Adrenal gland (tissue), 19 donors: ENCODE measurements at places on chromosomes 4 and X.

GRCh38 chr4:140743194-140743931, 12.8 kb downstream of the TBC1D9 start:
- DNase-seq: no peak

DNA sequence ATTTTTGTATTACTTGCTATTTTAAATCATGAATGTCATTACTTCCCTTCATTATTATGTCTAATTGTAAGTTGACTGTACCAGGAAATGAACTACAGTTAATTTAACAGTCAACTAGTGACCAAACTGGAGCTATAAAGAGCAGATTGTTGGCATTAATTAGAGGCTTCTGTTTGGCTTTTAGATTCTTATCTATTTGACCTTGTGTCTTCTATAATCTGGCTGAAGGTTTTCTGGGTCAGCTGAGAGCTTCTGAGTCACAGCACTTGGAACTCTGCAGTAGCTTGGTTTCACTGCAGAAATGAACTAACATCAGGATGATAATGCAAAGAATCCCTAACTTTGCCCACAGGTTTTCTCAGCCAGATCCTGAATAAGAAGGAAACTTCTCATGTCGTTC, 169.2 kb upstream of the LEF1 start:
- peak; percentile 65 for DNase-seq

DNA sequence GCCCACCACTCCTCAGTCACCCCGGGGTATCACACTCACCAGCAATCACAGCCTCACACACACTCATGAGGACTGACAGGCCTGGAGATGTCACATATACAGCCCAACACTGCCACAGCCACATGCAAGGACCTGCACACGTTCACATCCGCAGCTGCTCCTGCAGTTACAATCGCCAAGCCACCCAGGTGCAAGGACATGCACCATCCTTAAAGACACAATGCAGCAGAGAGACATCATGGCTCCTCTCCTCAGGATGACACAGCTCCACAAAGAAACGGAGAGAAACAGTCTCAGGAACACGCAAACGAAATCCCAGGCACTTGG, 1.1 kb downstream of the PCSK1N start:
- DNase-seq: no peak

DNA sequence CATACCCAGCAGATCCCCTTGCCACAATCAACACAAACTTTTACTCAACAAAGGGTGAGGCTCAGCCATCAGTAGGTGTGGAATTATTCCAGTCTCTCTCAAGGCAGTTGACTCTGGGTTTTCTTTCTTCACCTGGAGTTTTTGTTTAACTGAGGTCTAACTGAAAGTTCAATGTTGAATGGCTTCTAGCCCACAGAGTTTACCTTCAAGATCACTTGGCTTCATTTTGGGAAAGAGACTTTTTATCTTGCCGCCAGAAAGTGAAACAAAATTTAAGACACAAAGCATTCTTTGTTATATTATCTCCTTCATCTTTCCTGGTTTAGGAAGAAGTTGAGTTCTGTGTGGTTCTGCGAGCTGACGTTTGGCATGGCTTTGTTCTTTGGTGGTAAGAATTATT, 83.8 kb upstream of the RASGEF1B start:
- no peak for DNase-seq

GRCh38 chr4:183175631-183176232, 76.7 kb downstream of the WWC2 start:
- no peak for DNase-seq

DNA sequence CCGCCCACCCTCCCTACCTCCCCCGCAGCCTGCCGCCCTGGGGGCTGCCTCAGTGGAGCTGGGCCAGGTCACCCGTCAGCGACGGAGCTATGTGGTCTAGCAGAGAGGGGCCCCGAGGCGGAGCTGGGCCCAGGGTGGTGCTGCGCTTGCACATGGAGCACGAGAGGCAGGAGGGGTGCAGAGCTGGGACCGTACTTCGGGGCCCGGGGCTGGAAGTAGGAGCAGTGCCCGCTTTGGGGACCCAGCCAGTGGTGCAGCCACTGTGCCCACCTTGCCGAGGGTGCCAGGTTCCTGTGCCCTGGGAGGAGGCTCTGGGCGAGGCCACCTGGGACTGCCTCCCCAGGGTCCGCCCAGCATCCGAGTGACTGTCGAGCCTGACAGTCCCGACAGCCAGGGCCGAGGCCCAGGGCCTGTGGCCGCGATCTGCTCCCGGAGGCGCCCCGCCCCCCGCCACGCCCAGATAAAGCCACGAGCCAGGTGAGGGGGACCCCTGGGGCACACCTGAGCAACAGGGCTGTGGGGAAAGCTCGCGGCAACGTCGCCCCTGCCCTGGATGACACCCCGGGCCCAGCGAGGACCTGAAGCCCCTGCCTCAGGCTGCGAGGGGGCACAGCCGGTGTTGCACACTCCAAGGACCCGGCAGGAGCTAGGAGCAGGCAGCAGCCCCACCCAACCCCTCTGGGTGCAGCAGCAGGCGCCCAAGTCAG, 117.5 kb downstream of the DNAAF6 start:
- DNase-seq: no peak

GRCh38 chrX:115560211-115560977, 580 bp upstream of the PLS3 start:
- DNase-seq: no peak

DNA sequence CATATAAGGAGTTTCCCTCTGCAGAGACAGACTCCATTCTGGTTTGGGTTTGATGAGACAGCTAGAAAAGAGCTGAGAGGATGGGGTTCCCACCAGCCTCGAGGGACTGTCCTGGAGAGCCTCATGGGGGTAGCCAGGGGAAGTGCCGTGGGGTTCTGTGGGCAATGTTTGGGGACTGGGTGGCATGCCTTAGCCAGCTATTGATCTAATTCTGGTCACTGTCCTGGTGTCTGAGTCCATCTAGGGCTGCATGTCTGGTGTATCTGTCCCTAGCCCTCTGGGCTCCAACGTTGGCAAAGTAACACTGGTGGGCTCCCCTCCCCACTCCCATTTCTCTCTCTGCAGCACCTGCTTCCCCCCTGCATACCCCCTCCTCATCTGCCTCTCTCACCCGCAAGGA, 135.4 kb downstream of the SMIM20 start:
- no peak for DNase-seq

- no peak for DNase-seq
These were observed 274.9 kb upstream of the LDB2 start for GRCh38 chr4:17173300-17173699.

- peak; percentile 2 for DNase-seq
These were observed 33.0 kb downstream of the CCNG2 start for GRCh38 chr4:77190053-77190452.

- no peak for DNase-seq
These were observed 90.8 kb downstream of the GATB start for GRCh38 chr4:151669990-151670389.

DNA sequence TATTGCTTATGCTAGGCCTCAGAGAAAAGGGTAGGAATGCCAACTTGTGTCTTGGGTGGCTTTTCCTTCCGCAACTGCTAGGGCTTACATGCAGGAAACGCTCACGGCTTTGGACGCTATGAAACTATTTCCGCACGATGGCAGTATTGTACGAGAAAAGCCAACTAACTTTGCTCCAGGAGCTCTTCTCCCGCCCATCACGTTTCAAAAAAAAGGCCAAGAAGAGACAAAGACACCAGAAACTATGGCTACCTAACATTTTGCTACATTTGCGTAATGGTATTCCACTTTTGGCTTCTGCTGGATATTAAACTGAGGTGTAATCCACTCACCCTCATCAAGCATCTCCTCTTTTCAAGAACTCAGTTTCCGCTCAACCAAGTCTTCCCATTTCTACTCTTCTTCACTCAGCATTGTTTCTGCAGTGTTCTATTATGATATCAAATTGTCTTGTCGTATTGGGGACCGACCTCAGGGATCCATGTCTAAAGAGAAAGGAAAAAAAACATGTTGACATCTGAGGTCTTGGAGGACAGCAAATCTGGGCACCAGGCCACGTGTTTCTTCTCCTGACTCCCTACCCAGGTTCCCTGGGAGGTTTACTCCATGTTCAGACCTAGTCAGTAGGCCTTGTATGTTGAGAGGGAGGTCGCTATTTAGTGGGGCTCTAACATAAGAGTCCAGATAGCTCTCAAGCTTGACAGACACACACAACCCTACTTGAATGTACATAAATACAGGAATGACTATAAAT, 239.4 kb upstream of the STK26 start:
- DNase-seq: no peak

DNA sequence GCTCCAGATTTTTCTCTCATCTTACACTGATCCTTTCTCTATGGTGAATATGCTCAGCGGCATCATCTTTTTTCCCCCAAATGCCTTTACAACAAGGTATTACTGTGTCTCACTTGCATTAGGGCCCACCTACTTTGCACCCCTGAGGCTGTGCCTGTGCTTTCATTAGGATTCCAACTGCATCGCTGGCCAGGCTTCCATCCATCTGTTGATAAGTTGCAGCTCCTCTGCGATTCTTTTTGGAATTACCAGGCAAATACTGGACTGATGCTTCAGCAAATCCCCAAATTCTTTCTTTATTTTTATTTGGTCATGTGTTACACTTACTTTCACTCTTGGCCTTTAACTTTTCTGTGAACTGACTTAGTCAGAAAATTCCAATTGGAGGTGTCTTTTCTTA, 77.3 kb downstream of the AFF2 start:
- DNase-seq: no peak

DNA sequence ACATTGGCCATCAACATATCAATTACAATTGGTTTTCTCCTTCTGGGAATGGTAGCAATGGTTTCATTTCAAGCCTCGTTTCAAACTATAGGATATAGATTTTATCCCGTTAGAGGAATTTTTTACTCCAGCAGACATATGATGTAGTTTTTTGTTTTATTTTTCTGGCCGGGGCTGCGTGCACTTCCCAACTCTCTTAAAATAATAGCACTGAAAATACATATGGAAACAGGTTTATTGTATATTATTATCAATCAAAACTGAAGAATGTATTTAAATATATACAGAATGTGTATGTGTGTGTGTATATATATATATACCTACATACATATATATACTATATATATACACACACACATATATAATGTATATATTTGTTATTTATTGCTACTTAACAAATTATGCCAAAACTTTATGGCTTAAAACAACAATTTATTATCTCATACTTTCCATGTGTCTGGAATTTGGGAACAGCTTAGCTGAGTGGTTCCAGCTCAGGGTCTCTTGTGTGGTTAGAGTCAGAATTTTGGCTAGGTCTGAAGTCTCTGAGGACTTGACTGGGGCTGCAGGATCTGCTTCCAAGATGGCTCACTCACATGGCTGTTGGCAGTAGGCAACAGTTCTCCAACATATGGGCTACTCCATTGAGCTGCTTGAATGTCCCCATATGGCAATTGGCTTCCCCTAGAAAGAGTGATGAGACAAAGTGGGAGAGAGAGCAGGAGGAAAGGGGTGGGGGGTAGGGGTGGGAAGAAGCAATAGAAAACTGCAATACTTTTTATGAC, 314.1 kb downstream of the PPP1R2C start:
- DNase-seq: no peak

DNA sequence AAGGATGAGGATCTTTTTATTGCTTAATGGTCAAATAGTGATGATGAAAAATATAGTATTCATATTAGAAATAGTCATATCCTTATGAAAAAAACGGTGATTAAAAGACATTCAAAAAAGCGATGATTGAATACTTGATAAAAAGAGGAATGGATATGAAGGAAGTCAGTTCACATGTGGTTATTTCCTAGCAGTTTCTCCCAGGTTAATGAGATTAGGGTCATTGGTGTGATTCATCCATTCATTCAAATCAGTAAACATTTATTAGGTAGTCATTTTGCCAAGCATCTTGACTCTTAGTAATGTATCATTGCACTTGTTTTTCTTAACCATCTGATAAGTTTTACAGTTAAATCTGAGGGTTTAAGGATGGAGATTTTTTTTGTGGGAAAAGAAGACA, 294.1 kb downstream of the ARHGAP24 start:
- DNase-seq: no peak

GRCh38 chr4:68361146-68361589, 11.3 kb upstream of the YTHDC1 start:
- DNase-seq: no peak

- DNase-seq: no peak
These were observed 67.9 kb downstream of the SLAIN2 start for GRCh38 chr4:48409203-48409602.

- DNase-seq: no peak
These were observed 166.8 kb downstream of the BTC start for GRCh38 chr4:74627504-74627903.

DNA sequence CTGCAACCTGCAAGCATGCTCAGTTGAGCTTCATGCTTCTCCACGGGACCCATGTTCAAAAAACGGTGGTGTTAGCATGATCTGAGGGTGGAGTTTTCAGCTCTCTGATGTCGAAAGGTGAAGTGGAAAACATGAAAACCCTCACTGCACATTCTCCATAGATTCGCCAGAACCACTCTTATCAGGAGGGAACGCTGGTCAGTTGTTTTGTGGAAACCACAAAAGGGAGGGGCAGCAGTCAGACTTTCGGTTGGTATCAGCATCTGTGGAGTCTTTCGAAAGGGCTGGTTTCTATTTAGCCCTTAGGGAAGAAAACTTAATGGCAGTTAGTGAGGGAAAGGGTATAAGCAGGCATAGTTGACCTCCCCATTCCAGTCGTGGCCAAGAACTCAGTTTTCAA, 12.6 kb downstream of the PPA2 start:
- no peak for DNase-seq

DNA sequence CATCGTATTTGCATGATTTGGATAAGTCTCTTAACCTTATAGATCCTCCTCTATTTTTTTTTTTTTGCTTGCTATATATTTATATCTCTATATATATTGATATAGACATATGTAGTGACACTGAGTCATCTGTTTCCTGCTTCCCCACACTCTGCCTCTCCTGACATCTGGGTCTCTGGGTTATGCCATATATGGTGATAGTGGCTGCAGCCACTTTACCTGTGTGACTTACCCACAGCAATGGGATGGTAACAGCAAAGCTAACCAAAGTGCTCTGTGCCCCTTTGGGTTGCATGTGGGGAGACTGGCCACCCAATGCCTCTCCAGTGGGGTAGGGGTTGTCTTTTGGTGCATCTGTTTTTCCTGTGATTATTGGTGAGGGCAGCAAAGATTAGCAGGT, 14.5 kb downstream of the CMC4 start:
- DNase-seq: no peak
